ENCODE measurements at places on chromosomes 12 and 14.
A peak's percentile ranks its signal among the peaks of the same experiment; 100 is the strongest.

- DNase-seq, result no peak
Measured at GRCh38 chr14:26500028-26500427, 97.8 kb downstream of the NOVA1 start.

DNA sequence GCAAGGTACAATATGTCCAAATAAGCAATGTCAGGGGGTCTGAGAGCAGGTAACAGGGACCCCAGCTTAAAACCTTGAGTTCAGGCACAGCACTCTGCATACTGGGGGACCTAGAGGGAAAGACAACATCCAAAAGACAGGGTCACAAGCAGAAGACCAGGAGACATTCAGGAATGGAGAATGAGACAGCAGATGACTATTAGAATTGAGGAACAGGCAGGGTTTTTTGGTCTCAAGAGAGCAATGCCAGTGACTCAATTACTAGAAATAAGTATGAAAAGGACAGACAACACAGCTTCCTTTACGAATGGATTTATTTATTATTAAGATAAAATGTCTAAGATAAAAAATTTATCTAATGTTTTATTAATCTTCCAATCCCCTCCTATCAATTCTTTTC lies 223.0 kb downstream of the PTPRO start:
- DNase-seq, result no peak

DNA sequence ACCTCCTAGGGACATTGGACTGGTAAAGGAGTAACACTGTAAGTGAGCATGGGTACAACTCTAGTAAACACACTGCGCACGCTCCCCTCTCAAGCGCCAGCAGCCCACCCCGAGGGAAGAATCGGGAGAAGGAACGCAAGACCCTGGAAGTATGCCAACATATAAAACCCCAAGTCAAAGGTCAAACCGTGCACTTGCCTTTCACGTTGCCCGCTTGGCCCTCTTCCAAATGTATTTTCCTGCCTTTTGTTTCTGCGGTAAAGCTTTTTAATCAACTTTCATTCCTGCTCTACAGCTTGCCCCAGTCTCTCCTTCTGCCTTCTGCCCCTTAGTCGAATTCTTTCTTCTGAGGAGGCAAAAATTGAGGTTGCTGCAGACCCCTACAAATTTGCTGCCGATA lies 17.6 kb upstream of the CHST11 start:
- no peak for DNase-seq

- no peak for DNase-seq
Measured at GRCh38 chr12:70853326-70853725, 67.2 kb downstream of the PTPRR start.

GRCh38 chr14:35333797-35334743 lies 41.9 kb downstream of the PSMA6 start:
- DNase-seq, result no peak

DNA sequence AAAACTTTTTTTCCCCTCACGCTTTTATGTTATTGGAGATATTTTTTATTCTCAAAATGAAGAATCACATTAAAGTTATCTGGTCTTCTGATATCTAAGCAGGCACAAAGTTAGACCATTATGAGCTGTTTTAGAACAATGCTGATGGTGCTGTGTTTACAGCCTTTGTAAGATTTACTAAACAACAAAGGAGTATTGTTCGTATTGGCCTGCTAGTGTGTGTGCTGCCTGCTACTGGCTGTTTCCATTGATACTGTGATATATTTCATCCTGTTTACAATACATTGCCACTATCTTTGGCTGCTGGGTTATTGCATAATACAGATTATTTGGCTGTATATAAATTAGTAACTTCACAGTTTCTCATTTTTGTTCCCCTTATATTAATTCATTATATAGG lies 220.8 kb downstream of the ITPR2 start:
- no peak for DNase-seq

DNA sequence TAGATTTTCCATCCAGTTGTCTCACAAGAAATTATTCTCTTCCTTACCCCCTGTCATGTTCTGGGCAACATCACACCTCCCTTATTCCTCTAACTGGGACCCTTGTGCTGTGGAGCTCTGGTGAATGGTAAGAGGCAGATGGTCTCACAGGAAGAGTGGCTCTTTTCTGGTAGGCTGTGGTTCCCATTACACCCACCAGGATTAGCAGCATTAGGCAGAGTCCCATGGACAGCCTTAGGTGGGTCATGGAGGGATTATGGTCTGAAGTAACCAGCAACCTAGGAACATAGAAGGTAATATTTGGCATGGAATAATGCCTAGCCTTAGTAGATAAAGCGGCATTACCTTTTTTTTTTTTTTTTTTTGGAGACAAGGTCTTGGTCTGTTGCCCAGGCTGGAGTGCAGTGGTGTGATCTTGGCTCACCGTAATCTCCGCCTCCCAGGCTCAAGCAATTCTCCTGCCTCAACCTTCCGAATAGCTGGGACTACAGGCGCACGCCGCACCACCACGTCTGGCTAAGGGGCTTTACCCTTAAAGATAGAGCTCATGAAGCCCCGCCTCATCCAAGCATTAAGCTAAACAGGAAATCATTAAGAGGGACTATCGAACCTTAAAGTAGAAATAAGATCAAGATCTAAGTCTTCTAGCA lies 4.0 kb downstream of the C14orf119 start:
- no peak for DNase-seq

- no peak for DNase-seq
Measured at GRCh38 chr14:50001999-50002925, 109.4 kb downstream of the ARF6 start.

- no peak for DNase-seq
Measured at GRCh38 chr14:53954551-53955228, 1.9 kb downstream of the BMP4 start.

DNA sequence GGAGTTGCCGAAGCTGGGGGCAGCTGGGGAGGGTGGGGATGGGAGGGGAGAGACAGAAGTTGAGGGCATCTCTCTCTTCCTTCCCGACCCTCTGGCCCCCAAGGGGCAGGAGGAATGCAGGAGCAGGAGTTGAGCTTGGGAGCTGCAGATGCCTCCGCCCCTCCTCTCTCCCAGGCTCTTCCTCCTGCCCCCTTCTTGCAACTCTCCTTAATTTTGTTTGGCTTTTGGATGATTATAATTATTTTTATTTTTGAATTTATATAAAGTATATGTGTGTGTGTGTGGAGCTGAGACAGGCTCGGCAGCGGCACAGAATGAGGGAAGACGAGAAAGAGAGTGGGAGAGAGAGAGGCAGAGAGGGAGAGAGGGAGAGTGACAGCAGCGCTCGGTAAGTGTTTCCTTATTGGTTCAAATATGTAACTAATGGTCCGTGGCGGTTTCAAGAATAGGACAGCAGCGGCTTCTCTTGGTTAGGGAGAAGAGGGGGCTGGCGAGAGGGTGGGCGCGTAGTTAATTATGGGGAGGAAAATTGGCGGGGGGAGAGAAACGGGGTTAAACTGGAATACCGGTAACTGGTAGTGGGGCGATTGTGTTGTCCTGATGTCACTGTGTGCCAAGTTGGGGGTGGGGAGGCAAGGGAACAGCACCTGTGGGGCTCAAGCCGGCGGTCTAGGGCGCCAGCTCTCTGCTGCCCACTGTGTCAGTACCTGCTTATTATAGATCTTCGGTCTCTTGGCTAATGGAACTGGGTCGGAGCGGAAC lies 8.4 kb downstream of the HOXC8 start:
- DNase-seq, result no peak

- peak; percentile 81 for DNase-seq
Measured at GRCh38 chr14:104932676-104933631, 8.3 kb downstream of the PLD4 start.

GRCh38 chr14:50039120-50039517 lies 77.3 kb downstream of the VCPKMT start:
- DNase-seq, result no peak

DNA sequence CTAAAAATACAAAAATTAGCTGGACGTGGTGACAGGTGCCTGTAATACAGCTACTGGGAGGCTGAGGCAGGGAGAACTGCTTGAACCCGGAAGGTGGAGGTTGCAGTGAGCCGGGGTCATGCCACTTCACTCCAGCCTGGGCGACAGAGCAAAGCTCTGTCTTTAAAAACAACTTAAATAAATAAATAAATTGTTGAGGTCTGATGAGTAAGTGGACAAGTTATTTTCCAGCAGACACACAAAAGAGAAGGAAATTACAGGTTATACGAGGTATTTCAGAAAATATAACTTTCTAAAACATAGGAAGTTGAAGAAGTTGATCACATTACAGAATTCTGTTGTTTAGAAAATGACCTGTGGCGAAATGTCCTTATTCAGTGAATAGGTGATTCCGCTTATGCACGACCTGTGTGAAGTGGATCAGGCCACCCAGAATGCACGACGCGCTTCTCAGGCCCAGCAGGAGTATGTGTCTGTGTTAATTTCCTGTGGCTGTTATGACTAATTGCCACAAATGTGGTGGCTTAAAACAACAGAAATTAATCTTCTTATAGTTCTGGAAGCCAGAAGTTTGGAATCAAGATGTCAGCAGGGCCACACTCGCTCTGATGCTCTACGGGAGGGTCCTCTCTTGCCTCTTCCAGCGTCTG lies 38.1 kb downstream of the P2RX7 start:
- DNase-seq, result no peak

GRCh38 chr12:97048421-97049035 lies 141.5 kb downstream of the NEDD1 start:
- DNase-seq, result no peak

GRCh38 chr12:2902272-2902880 lies 11.7 kb downstream of the TULP3 start:
- DNase-seq, result no peak

DNA sequence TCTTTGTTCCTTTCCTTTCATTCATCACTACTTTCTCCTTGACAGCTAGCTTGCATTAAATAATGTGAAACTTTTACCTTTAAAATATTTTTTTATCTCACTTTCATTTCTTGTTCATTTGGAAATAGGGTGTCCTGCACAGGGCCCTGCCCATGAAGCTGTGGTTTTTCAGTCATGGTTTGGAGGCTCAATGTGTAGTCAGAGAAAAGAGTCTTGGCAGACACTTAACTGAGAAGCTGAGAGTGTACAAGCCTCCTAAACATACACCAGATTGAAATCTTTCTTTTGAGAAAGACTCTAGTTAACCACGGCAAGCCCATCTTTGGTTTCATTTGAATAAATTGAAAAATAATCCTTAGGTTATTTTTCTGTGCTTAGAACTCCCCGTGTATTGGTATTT lies 74.2 kb downstream of the KICS2 start:
- DNase-seq, result no peak

GRCh38 chr12:116320791-116321217 lies 43.3 kb upstream of the MED13L start:
- DNase-seq, result no peak

DNA sequence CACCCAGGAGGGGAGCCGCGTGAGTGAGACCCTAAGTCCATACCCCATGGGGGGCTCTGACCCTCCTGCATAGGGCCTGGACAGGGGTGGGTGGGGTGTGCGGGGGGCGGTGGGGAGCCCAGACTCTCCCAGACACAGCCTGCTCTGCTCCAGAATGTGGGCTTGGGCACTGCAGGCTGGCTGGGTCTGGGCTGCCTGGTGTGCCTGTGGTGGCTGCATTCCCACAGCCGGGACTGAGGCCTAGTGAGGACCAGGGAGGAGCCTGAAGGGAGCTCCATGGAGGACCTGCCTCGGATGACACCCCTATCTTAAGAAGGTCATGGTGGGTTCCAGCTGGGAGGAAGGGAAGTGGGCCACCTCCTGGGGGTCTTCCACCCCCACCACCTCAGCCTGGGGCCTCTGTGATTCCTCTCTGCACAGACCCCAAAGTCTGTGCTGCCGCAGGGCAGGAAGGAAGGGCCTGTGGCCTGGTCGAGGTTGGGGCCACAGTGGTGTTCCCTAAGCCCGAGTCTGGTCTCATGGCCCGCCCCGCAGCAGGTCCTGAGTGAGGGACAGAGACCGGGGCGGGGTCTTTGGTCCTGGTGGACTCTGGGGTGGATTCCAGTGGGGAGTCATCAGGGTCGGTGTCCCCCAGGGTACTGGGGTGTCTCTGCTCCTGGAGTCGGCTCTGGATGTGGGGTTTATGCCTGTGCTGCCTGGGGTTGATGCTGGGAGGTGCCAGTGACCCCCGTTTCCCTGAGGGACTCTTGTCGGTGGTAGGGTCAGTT lies 392.3 kb downstream of the TMEM121 start:
- no peak for DNase-seq

GRCh38 chr14:55686713-55687112 lies 106.7 kb downstream of the KTN1 start:
- DNase-seq, result no peak

GRCh38 chr14:92493492-92493891 lies 20.1 kb upstream of the RIN3 start:
- no peak for DNase-seq

GRCh38 chr12:58007875-58008274 lies 66.5 kb downstream of the ATP23 start:
- DNase-seq, result no peak

- DNase-seq, result no peak
Measured at GRCh38 chr14:105118646-105119407, 49.7 kb downstream of the JAG2 start.

- DNase-seq, result no peak
Measured at GRCh38 chr12:109517619-109518018, 40.2 kb downstream of the UBE3B start.

DNA sequence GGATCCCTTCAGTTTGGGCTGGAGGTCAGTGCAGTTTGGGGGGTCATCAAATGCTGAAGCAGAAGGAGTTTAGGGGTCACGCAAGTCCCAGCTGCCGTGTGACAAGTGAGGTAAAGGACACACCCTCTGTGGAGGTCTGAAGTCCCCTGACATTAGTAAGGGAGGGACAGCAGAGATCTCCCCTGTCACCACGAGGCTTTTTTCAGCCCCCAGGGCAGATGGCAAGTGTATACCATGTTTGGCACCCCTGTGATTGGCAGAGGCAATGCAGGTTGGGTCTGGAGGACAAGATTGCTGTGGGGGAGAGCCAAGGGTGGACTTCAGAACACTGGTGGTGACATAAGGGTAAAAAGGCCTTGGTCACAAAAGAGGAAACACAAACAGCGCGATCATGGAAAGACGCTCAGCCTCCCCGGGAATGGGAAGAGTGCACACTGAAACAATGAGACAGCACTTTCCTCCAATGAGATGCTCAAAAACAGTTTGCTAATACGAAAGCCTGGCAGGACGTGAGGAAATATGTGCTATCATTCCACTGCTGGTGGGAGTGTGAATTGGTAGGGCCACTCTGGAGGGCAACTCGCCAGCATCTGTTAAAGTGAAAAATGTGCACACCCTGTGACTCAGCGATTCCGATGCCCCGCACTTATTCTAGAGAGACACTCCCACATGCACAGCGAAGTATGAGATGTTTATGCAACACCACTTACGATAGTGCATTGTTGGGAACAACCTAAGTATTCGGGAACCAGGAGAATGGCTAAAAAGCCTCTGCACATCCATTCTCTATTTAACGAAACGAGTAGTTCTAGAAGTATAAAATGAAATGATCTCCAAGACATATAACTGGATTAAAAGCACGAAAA lies 14.4 kb upstream of the CD27 start:
- no peak for DNase-seq

DNA sequence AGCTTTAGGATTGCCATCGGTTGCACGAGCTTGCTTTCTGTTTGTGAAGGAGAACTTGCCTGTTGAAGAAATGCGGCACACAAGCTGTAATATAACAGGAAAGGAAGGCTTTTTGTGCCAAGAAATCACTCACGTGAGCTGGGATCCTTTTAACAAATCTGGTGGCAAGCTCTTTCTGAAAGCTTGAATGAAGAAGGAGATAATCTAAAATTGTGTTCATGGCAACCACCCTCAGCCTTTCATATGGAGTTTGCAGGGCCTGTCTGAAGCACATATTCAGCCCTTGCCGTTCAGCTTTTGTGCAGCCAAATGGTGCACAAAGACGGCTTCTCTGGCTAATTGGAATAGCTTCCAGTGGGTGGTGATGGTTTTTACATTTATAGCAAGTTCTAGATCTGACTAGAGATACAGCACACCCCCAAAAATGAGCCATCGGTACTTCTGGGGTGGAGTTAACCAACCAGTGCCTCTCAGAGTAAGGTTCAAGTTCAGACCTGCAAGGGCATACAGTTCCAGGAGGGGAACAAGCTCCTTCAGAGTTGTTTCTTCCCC lies 107.4 kb downstream of the AEBP2 start:
- no peak for DNase-seq
